ENCODE measurements at places on chromosomes 11 and 22.

GRCh38 chr11:27370374-27370773 lies 7.4 kb upstream of the CCDC34 start:
- DNase-seq, result no peak

GRCh38 chr22:27489178-27489675 lies 312.3 kb downstream of the MN1 start:
- DNase-seq, result no peak

DNA sequence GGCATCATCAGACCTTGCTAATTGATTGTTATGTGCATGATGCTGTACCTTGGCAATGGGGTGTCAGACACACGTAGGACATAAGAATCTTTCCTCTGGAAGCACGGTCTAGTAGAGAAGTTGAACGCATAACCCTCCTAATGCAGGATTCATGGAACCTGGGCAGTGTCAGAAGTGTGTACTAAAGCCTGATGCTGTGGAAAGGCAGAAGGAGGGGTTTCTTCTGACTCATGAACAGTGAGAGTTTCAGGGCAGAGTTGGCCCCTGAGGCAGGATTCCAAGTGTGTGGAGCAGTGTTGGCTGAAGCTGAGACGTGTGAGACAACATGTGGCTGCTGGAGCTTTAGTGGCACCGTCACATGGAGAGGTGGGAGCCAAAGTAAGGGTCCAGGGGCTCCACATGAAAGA lies 3.5 kb downstream of the PANX1 start:
- no peak for DNase-seq

DNA sequence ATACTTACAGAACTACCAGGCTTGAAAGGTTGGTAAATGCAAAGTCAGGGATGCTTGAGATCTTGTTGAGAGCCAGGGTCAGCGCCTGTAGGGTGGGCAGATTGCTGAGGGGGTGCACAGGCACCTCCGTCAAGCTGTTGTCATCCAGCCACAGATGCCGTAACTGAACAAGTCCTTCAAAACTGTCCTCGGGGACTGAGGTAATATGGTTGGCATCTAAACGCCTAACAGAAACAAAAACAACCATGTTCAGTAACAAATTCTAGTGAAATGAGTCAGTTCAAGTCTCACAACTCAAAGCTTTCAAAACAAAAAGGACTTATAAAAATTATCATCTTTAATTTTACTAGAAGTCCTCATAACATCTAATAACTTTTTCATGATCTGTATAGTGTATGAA lies 22.2 kb upstream of the CCDC34 start:
- no peak for DNase-seq

DNA sequence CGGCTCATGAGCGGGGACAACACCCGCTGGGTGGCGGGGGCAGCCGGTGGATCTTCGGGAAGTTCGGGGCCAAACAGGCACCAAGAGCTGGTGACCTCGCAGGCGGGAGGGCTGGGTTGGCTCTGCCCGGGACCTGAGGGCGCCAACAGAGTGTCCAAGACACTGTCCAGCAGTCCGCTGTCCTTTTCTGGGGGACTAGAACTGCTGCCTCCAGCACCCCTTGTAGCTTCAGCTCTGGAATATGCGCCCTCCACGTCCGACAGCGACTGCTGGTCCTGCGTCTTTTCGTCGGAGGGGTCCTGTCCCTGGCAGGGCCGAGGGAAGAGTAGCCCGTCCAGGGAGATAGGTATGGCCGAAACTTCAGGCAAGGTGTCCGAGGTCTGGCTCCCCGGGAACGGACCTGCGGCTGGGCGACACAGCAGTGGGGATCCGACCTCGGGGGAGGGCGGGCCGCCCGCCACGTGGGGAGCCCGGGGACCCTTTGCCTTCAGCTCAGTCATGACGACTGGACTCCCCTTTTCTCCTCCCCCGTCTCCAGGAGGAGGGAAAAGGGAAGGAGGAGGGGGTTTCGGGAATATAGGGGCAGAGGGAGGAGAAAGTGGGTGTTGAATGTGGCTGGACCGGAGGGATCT lies 926 bp downstream of the PGR start:
- DNase-seq, result no peak

GRCh38 chr11:46210133-46210636 lies 67.3 kb upstream of the CREB3L1 start:
- DNase-seq, result no peak

GRCh38 chr22:47062126-47062525 lies 299.7 kb downstream of the TBC1D22A start:
- no peak for DNase-seq

DNA sequence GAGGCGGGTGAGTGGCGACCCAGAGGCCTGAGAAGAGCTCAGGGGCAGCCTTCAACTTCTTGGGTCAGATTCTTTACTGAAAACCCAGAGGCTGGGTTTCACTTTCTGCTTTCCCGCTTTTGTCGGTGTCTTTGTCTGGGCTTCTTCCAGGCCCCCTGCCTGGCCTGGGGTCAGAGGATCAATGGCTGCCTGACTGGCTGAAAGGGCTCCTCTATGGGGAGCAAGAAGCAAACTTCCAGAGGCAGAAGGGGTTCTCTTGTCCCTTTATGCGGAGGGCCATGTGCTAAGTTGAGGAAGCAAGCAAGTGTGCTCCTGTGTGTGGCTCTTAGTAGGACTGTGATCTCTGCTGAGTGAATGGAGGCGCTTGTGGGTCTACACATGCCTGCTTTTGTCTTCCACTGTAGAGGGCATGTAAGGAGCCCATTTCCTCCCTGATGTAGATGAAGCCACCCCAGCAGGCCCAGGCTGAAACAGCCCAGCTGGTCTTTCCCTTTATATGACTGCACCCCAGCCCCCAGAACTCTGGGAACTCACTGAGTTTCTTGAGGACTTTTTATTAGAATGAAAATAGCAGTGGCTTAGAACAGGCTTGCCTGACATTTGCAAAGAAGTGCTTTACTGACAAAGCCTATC lies 1.0 kb upstream of the PKNOX2 start:
- no peak for DNase-seq

- no peak for DNase-seq
Observed at GRCh38 chr11:107821199-107821927, 37.2 kb downstream of the SLC35F2 start.

DNA sequence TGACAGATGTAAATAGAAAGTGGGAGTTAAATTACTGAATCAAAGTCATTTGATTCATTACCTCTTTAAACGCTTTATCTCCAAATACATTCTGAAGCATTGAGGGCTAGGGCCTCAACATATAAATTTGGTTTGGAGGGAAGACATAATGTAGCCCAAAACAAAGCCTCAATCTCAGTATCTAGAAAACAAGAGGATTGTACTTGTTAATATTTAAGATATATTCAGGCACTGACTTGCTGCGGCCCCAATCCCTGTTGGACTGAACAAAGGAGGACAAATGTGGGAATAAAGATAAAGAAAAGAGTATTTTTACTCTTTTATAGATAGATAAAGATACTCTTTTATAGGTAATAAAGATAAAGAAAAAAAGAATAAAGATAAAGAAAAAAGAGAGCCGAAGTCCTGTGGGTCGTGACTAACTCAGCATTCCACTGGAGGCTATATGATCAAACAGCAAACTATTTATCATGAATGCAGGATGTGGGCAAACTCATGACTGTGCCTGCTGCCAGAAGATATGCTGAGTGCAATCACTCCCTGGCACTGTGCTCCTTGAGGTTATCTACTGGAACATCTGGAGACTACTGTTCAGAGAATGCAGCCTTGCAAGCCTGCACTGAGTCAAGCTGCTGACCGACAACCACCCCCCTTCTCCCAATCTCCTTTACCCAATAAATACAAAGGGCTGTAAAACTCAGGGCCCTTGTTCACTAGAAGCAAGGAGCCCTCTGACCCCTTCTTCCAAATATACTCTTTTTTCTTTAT lies 6.9 kb downstream of the OR10V1 start:
- DNase-seq, result no peak

GRCh38 chr11:17736930-17737817 lies 2.6 kb downstream of the KCNC1 start:
- DNase-seq, result no peak

DNA sequence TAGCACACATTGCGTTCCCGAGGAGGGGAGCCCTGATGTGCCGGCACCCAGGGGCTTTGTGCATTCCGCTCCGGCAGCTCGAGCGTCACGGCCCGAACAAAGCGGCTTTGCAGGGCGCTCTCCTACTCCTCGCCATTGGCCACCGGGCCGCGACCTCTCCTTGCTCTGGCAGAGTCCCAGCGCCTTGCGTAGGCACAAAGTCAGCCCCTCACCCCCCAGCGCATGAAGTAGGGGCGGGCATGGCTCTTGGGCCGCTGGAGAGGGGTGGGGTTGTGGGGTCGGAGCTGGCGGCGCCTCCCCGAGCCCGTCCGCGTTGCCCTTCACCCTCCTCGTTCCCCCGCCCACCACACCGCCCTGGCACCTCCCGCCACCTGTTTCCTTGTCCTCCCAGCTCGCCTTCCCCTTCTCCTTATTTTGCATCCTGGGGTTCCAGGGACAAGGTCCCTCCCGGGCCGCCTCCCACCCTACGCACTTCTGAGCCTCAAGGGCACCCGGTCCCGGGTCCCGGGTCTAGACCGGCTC lies 753 bp upstream of the PPARA start:
- no peak for DNase-seq

DNA sequence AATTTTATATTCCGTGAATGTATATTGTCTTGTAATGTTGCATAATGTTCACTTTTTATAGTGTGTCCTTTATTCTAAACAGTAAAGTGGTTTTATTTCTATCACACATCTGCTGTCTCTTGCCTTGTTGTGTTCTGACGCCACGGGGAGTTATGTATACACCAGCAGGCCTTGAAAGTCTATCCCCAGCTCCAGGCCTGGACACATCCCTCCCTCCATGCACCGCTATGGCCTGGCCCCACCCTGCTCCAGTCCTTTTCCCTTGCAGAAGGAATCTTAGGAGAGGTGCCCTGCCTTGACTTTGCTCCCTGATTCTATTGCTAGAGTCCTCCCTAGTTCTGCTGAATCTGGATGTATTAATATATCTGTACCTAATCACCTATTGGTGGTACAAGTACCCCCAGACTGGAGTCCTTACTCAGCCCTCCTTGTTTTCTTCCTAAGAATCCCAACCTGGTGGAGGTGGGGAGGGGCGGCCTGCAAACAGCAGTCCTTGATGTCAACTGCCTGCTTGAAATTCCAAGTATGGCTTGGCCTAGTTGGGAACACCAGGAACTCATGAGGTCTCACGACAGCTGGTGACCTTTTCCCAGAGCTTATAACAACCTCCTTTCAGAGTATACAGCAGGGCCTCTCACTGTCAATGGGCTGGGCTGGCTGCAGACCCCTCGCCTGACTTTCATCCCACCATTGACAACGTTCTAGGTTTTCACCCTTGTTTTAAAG lies 61.6 kb downstream of the TIMP3 start:
- DNase-seq, result no peak

GRCh38 chr11:2791521-2792380 lies 92.0 kb upstream of the KCNQ1OT1 start:
- DNase-seq, result no peak
